Activated naive CD4-positive, alpha-beta T cell treated with anti-CD3 and anti-CD28 coated beads for 36 hours (primary cell): ENCODE measurements at places on chromosomes 6 and 20. TPM values are rescaled to one million over a fixed set of nuclear protein-coding genes. Genes with fewer than 3 reads are reported as not detected.

LST1 gene
- total RNA-seq: 11.5 TPM

DNA sequence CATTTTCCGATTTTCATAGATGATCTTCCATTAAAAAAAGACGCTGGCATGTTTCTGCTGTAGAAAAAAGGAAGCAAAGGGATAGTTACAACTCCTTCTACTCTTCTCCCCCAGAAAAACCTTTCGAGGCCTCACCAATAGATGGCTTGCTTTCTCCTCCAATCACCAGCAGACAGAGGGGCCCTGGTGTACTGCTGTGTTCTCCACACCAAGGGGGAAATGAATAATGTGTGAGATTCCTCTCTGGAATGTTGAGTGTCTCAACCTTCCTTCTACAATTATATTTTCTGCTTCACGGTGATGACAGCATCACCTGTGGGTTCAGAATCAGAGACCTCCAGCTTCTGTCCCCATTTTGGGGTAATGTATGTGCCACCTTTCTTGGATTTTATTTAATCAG, 185.7 kb upstream of the FLRT3 start:
- DNase-seq: no peak

STX11 gene
- 17.2 TPM for total RNA-seq

- no peak for DNase-seq
Measured at GRCh38 chr6:63649847-63650265, 14.3 kb downstream of the PHF3 start.

ISM1 gene
- total RNA-seq: 0.29 TPM

DNA sequence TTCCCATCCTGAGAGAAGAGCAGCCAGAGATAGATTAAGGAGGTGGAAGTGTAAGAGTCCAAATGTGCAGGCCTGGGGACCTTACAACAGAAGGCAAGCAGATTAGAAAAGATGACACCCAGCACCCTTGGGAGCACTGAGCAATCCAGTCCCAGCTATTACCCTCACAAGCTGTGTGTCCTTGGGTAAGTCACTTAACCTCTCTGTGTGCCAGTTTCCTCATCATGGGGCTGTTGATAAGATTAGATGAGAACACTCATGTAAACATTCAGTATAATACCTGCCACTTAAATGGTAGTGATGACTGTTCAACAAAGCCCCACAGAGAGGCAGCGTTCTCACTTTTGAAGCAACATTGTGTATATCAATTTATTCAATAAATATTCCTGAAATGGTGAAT, 114.8 kb upstream of the CST7 start:
- DNase-seq: no peak

PSMB9 gene
- total RNA-seq: 238 TPM

GRCh38 chr6:48747040-48747439, 636.0 kb upstream of the PTCHD4 start:
- no peak for DNase-seq

- DNase-seq: no peak
Measured at GRCh38 chr6:170535004-170535403, 18.1 kb downstream of the PSMB1 start.

DNA sequence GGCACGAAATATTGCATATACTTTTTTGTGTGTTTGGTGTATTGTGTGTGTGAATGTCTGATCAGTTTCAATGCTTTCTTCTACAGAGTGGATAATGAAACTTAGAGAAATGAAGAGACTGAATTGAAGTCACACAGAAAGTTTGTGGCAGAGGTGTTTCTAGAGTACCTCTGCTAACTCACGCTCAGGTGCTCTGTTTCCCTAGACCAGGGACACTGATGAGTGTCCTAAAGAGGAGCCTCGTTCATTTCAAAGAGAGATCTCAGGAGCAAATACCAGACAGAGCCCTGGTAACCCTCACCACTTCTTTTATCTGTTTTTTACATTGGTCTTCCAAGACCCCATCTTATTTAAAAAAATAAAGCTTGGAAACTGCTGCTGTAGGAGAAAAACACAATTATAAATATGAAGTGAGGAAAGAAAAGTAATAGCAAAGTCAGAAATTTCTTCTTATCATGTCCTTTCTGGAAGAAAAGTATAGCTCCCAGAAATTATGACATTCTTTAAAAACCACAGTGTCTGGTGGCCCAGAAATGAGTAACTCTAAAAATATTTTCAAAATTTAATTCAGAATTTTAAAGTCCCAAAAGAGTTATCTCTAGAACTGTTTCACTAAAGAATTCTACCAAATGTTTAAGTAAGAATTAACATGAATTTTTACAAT, 720.6 kb downstream of the RFPL4B start:
- no peak for DNase-seq

MCCD1 gene
- not detected for total RNA-seq

DNA sequence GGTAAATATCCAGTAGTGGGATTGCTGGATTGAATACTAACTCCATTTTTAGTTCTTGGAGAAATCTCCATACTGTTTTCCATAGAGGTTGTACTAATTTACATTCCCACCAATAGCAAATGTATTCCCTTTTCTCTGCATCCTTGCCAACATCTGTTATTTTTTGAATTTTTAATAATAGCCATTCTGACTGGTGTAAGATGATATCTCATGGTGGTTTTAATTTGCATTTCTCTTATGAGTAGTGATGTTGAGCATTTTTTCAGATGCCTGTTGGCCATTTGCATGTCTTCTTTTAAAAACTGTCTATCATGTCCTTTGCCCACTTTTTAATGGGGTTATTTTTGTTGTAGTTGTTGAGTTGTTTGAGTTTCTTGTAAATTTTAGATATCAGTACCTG, 253.2 kb downstream of the HAO1 start:
- no peak for DNase-seq

CRISP3 gene
- total RNA-seq: not detected

DNA sequence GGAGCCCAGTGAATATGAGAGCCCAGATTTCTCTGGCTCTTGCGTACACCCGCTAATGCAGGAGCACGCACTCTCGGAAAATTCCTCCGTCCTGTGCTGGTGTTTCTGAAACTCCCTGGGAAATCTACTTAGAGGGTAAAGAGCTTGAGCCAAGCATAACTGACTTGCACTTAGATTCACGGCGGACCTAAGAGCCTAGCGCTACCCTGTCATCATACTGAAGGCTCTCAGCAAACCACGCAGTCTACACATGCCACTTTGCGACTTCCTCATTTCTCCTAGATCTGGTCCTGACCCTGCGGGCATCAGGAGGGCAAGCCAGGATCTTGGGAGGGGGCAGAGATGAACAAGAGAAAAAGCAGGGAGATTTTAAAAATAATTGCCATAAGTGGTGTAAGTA, 324.7 kb downstream of the CD83 start:
- DNase-seq: no peak

- DNase-seq: no peak
Measured at GRCh38 chr6:53244399-53244931, 95.8 kb upstream of the GCM1 start.

DNA sequence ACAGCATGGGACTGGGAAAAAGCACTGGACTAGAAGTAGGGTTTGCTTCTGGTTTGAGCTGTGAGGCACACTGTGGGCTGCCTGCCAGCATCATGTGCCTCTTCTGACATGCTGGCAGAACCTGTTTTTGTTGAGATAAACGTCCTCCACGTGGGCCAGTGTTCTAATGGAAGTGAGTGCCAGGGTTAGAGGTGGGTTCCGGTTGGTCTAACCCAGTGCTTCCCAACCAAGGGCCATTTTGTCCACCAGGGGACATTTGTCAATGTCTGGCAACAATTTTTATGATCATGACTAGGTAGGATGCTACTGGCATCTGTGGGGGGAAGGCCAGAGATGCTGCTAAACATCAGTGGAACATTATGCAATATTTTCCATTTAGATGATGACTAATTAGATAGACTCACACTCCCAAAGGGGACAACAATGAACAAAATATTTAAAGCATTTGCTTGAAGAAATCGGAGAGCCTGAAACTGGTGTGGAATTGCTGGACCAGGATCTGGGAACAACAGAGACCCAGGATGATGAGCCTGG, 7.8 kb upstream of the APMAP start:
- DNase-seq: peak; percentile 11

VSTM2L gene
- not detected for total RNA-seq

ADGB gene
- total RNA-seq: not detected

SRSF12 gene
- total RNA-seq: 0.15 TPM

- no peak for DNase-seq
Measured at GRCh38 chr20:36548006-36548315, 6.6 kb downstream of the MYL9 start.

MATN4 gene
- total RNA-seq: 1.0 TPM

TMC2 gene
- total RNA-seq: not detected

- no peak for DNase-seq
Measured at GRCh38 chr6:53033764-53034163, 31.4 kb upstream of the FBXO9 start.

SLC32A1 gene
- not detected for total RNA-seq

DNA sequence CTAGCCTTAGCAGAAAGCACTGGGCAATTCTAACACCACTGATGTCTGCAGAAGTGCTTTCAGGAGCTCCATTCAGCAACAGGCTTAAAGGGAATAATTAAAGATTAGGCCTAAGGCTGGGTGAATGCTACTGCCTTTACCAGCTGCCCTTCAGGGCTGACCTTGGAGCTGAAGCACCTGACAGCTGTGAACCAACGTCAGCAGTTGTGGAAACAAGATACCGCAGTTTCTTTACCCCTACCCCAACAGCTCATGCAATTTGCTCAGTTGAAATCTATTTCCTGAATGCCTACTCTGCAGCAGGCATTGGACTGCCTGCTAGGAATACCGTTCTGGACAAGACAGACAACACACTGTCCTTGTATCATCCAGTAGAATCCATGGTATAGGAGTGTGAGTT, 51.5 kb upstream of the ADTRP start:
- no peak for DNase-seq

DNA sequence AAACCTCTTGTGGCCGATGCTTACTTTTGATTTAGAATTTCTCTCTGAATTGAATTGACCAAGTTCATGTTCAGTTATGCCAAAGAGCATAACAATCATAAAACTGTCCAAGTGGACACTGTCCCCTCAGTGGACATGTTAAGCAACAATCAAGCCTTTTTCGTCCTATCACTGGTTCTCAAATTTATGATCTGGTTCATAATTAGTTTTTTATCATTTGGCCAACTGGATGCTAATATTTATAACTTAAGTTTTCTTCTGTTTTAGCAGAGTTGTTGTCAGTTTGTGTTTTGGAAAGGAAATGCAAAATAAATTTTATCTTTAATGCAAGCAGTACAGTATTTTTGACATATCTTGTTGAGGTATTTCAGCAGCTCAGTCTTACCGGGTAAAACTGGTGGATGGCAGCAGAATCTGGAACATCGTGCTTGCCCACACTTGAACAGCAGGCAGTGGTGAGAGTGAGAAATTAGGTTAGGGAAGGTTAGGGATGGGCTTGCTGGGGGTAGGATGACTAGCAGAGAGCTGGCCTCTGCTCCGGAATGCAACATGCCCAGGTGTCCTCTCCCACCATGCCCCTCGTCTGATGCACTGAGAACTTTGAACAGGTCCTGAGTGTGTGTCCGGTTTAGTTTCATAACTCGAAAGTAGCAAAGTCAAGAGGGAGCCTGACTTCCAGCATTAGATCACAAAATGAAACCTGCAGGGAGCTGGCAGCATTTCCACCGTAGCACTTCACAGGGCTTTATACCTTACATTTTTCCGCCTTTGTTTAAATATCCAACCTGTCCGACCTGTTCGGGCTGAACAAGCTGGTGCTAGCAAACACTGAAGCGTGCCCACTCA, 93.1 kb downstream of the RREB1 start:
- DNase-seq: no peak

DNA sequence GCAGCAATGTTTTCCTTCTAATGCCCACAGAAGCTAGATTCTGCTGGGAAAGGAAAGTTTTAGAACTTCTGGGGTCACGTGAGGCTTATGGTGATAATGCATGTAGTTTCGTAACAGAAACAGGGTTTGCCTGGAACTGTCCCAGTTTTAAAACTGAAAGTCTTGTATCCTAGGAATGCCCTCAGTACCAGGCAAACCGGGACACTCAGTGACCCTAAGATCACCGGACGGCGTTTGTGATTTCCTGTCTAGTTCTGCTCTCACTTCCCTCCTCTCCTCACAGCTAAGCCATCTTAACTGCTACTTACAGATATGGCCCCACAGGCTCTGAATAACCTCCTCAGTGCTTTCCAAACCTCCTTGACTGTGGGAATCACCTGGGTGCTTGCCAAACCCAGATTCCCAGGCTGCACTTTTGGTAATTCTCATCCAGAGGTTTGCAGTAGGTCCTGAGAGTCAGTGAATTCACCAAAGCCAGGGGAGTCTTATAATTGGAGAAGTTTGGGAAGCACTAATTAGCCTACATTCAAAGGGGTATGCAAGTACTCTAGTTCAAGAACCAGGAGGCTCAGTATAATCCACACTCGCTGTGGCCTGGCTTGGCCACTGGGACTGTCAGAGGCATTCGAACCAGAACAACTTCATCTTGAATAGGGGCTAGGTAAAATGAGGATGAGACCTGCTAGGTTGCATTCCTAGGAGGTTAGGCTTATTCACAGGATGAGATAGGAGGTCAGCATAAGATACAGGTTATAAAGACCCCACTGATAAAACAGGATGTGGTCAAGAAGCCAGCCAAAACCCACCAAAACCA, 231.6 kb upstream of the MYLIP start:
- no peak for DNase-seq

GRCh38 chr6:40482532-40482931, 104.6 kb downstream of the LRFN2 start:
- DNase-seq: no peak

C4A gene
- total RNA-seq: 3.2 TPM

MUCL3 gene
- not detected for total RNA-seq

DNA sequence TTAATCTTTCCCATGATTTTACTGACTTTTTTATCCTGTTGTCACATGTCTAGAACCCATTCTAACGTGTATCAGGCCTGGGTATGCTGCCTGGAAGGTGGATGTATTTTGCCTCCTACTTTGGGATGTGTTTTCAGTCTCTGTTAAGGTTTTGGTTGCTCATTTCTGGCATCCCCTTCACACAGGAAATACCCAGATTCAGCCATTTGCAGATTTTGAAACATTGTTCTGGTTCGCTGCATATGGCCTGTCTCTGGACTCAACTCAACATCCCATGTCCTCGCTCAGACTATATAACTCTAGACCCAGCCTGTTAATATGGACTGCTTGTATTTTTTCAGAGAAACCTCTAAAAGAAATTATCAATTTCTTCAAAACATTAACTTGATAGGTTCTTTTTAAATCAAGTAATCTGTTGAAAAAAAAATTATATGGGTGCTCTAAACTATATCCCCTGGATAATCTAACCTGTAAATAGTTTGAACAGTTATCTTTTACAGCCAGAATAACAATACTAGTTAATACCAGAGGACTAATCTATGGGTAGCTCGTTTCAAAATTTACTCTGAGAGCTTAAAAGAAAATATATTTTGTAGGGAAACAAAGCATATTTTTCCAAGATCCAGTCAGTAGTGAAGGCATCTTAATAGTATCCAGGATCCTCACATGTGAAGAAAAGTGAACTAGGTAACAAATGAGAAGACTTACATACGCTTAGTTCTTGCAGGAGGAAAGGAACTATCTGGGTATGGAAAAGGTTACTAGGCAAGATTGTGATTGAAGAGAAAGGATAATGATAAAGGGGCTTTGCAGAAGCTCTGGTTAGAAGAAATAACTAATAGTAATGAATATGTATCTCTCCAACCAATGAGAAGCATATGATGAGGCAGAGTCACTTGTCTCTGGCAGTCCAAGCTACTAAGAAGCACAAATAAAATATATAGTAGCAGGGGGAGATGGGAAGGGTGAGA, 23.4 kb upstream of the HLA-DQB1 start:
- DNase-seq: no peak

- DNase-seq: no peak
Measured at GRCh38 chr20:62313021-62313420, 10.2 kb downstream of the ADRM1 start.

GRCh38 chr6:116381000-116381399, 10.3 kb downstream of the DSE start:
- no peak for DNase-seq
